ENCODE measurements at places on chromosomes 12 and 14.

- no peak for DNase-seq
These were observed 398.2 kb downstream of the DPF3 start for GRCh38 chr14:72495668-72496067.

DNA sequence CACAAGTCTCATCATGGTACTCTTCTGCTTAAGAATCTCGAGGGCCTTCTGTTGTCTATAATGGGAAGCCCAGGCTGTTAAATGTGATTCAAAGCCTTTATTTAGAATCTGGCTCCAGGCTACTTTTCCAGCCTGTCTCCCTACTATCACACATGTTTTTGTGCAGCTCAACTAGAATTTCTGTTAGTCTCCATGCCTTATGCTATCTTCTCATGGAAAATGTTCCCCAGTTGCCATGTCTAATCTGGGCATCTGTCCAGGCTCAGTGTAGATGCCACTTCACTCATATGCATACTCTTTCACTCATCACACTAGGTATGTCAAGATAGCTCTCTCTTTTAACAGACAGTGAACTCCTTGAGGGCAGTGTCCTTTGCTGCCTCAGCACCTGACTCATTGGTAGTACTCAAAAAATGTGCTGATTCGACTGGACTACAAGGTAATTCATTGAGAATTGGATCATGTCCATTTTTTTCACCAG, 145.3 kb downstream of the TTLL5 start:
- DNase-seq = no peak

- DNase-seq = no peak
These were observed 55.7 kb downstream of the ANAPC7 start for GRCh38 chr12:110347767-110348166.

GRCh38 chr12:38158428-38159091, 158.0 kb upstream of the ALG10B start:
- DNase-seq = no peak

GRCh38 chr14:30551460-30551859, 7.5 kb upstream of the G2E3 start:
- DNase-seq = no peak

- no peak for DNase-seq
These were observed 25.1 kb downstream of the STX2 start for GRCh38 chr12:130813949-130814348.

DNA sequence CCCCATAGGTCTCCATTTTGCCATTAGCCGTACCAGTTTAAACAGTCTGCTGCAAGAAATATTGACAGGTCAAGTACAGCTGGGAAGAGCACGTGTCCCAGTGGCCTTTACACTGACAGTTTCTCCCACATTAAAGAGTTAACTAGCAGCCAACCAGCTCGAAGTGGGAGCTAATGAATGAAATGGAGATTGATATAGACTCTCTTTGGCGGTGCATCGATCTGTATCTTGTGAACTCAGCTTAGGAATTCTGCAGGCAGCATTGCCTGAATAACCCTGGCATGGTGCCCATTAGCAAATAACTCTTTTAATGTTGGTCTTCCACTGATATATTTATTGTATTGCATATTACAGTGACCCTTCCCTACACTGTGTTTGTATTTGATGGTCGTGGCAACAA, 319.4 kb downstream of the EGLN3 start:
- DNase-seq = no peak

- DNase-seq = no peak
These were observed 1.4 kb upstream of the GLTP start for GRCh38 chr12:109881752-109882151.

DNA sequence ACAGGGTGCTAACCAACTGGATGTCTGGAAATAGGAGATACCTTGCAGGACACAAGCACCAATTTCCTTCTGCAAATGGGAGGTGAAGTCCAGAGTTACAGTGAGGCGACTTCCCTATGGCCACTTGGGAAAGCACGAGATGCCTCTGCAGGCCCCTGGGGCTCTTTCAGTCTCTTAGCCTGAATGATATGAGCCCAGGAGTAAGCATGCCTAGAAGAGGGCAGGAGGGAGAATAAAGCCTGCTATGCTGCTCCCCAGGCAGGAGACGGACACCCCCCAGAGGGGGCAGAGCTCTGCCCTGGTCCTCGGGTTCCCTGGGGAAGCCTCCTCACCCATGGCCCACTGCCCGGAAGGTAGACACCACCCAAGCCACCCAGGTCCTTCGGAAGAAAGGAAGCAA, 105.1 kb downstream of the GCH1 start:
- no peak for DNase-seq

DNA sequence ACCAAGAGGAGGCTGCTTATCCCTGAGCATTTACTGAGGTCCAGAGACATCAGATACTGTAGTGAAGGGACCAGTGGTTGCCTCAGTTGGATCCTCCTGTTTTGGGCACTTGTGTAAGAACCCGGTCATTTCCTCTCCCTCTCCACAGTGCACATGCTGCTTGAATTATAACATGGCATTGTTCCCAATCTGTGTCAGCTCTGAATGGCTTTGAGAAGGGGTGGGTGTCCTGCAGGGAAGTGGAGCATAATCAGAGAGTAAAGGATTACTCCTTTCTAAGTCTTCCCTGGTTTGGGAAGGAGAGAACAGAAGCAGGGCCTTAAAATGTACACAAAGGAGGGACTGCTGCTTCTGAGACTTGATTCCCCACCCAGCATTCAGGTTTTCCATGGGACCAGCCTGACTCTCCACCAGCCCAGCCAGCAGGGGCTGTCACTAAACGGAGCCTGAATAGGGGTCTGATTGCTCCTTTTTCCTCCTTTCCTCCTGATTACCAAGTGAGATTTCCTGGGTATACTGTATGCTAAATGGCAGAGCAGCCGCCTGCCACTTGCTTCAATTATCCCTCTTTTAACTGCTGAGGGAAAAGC, 78.4 kb downstream of the NRXN3 start:
- DNase-seq = no peak

DNA sequence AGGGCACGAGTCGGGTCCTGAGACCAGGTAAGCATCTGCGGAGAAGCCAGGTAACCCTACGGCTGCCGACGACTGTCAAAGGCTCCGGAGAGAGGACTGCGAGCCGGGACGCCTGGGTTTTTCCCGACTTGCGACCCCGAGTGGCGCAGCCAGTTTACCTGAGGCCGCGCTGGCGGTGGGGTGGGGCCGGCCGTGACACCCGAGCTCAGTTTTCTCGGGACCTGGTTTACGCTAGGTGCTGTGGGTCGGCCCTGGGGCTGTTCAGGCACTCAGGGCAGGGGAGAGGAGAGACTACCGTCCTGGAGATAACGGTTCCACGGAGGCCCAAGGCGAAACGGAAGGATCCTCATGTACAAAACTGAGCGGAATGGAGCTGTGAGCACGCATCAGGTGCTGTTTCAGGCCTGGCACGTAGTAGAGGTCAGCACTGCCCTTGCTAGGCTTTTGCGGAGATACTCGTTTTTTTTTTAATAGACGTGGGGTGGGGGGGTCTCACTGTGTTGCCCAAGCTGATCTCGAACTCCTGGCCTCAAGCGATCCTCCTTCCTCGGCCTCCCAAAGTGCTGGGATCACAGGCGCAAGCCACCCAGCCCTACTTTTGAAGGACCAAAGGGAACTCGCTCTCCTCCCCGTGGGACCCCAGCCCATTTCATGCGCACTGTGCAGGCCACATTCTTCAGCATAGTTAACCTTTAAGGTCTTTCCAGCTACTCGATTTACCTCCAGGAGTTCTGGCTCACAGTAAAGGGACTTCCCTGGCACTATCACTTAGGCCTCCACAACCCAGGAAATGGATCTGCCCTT, 471 bp downstream of the MTRFR start:
- DNase-seq = no peak

DNA sequence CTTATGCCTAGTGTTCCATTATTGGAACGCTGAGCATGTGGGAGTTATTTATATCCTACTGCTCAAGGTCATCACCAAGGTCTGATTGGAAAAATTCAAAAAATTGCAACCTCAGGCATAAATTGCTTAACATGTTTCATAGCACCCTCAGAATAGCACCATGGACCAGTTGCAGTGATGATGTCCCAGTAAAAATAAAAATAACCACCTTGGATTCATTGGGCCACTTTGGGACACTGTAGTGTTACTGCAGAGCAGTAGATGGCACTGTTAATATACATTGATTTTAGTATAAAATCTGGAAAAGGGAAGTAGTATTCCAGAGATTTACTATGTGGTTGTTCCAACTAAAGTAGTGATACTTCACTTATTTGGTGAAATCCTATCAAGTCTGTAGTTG, 31.0 kb upstream of the PTCSC3 start:
- DNase-seq = no peak

GRCh38 chr12:56629459-56630179, 507 bp downstream of the BAZ2A start:
- DNase-seq = peak; percentile 38

GRCh38 chr14:103943673-103944072, 1.3 kb upstream of the RD3L start:
- DNase-seq = no peak

DNA sequence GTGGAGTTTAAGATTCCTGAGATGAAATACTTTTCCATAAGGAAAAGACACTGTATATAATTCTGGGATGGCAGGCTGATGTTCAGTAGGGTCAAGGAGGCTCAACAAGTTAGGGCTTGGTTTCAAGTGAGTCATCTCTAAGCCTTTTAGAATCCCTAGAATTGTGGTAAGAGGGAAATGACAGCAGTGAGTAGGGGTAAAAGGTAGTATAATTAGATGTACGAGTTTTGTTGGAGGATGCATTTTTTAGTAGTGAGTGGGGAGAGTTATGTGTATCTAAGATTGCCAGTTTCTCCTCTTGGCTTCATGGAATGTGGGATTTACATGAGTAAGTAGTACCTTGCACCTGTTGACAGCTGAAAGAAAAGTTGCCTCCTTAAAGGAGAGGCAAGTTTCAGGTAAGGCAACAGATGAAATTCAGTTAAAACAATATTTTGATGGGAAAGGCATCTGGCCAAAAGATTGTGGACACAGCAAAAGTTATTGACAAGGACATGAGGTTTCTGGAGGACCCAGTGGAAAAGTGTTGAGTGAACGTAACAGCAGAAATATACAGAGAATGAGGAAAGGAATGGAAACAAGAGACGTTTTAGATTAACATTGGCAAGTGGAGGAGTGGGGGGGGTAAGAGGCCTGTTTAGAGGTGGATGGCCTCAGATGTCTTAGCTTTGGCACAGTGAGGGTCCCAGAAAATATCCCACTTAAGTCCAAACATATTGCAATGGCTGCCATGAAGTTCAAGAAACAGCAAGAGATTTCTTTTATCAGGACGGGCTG, 21.8 kb downstream of the LMO3 start:
- DNase-seq = no peak

- no peak for DNase-seq
These were observed 54.7 kb downstream of the ASCL1 start for GRCh38 chr12:103011974-103012763.

- no peak for DNase-seq
These were observed 180.5 kb downstream of the PHETA1 start for GRCh38 chr12:111188436-111188835.

DNA sequence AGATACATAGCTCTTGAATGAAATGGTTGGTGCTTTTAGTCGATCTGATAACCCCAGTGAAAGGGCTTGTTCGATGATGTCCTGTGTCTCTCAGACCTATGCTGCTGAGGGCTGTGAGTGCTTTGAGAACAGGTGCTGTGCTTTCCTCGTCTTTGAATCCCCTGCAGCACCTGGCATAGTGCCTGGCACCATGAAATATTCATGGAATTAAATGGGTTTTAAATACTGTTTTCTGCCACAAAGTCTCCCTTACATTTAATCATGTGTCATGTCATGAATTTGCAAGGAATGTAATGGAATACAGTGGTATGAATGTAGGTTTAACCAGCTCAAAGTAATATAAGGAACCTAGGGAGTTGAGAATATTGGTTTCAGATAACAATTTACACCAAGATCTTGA, 220.5 kb upstream of the PRICKLE1 start:
- DNase-seq = no peak

GRCh38 chr14:50350975-50351374, 38.9 kb downstream of the DMAC2L start:
- no peak for DNase-seq

DNA sequence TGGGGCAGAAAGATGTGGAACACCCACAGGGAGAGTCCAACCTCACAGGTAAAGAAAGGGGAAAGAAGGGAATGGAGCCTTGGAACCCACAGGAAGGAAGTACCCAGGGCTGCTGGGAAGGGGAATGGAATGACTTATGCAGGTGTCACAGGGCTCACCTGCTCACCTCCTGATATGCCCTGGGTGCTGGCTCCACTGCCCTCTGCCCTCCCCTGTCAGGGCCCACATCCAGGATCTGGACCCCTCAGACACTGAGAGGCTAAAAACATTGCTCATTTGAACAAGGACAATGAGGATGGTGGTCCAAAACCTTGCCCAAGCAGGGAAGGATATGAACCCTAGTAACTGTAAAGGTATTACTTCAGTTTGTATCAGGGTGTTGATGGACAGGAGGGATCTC, 19.3 kb downstream of the ZBTB39 start:
- DNase-seq = no peak

- no peak for DNase-seq
These were observed 279.7 kb upstream of the SOX5 start for GRCh38 chr12:24229031-24229700.

- no peak for DNase-seq
These were observed 46.9 kb upstream of the DYNC1H1 start for GRCh38 chr14:101917413-101918017.

DNA sequence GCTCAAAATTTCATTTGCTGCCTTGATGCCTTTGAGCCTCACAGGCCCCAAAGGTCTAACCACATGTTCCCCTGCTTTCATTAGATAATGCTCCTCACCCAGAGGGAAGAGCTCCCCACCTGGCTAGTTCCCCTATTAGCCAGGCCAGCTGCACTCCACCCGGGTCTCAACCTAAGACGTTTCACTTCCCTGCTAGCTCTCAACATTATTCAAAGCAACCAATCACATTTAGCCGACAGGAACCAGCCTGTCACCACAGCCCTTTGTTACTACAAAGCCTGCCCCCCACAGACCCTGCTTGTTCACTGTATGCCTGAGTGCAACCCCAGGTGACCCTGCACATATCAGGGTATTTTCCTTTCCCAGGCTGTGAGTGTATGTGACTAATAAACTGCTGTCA, 78.6 kb downstream of the SLC15A5 start:
- DNase-seq = no peak

GRCh38 chr12:123389560-123390351, 5.8 kb downstream of the KMT5A start:
- peak; percentile 15 for DNase-seq
